Mammary epithelial cell (primary cell): ENCODE measurements at places on chromosomes 2 and 18.

GRCh38 chr18:80159713-80160636, 50.9 kb downstream of the ADNP2 start:
- DNase-seq: no peak

DNA sequence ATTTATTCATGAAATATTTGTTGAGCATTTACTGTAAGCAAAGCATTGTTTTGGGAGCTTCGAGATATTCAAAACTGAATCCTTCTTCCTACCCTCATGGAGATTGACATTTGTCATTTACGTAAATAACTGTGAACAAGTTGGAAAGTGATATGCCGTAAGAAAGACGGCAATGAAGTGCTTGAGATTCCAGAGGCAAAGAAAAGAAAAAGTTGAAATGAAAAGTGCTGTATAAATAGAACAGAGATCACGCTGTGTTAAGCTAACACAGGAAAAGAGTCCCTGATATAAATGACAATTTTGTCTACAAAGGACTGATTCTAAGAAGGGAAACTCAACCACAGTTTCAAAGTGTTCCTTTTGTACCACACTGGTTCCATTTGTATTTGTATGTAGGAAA, 1.8 kb downstream of the CHRNA1 start:
- DNase-seq: no peak

DNA sequence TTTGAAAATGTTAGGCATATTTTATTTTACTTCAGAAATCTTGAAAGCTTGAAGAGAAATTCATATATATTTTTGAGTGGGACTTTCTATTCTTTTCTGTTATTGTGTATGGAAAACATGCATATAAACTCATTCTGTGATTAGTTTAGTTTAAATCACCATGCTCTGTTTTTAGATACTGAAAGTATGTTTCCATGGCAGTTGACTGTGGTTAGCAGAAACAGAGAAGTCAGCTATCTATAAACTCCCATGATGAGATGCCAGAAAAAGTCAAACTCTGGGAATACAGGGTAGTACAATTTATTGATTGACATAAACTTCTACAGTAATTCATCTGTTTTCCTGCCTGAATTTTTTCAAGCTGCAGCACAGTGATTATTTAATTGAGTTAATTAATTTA, 905.3 kb upstream of the VRK2 start:
- no peak for DNase-seq

- DNase-seq: no peak
These were observed 41.3 kb downstream of the CCDC93 start for GRCh38 chr2:117972476-117973123.
